ENCODE measurements at places on chromosomes 12 and 14.

- DNase-seq, result no peak
These were observed 85.7 kb upstream of the GPR68 start for GRCh38 chr14:91330096-91330696.

- no peak for DNase-seq
These were observed 11.8 kb downstream of the COPS7A start for GRCh38 chr12:6735448-6736191.

DNA sequence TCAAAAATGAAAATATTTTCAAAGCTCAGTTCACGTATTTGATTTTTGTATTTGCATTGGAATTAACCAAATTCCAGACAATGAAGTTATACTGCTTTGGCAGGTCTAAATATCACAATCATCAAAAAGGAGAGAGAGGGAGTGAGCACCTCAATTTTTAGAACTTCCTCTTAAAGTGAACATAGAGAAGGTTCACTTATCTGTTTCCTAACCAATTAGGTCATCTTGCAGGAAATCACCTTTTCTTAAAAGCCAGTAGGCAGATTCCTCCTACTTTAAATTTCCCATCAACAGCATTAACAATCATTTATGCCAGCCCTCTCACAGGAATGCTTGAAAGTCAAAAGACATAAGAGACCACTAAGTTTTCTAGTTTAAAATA lies 388.7 kb downstream of the ZFP36L1 start:
- no peak for DNase-seq

- no peak for DNase-seq
These were observed 115.9 kb downstream of the SLC25A21 start for GRCh38 chr14:37056473-37056872.

DNA sequence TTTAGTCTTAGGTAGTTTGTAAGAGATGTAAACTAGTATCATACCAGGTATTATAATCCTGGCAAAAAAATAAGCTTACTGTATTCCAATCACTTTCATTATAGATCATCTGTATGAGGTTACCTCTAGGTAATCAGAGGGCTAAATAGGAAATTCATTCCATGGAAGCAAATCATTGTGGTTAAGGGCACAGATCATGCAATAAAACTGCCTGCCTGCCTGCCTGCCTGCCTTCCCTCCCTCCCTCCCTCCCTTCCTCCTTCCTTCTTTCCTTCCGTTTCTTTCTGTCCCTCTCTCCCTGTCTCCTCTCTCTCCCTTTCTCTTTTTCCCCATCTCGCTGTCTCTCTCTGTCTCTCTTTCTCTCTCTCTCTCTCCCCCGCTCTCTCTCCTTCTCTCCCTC lies 3.2 kb upstream of the CLEC9A start:
- DNase-seq, result no peak
